ENCODE measurements at places on chromosomes 16 and 17.

- no peak for DNase-seq
Measured at GRCh38 chr16:84239909-84240308, at the start of gene KCNG4. Gene KCNG4, minus strand, starts transcription at chr16:84240012. Its CDS starts 2,527 bp downstream, at chr16:84237485.

DNA sequence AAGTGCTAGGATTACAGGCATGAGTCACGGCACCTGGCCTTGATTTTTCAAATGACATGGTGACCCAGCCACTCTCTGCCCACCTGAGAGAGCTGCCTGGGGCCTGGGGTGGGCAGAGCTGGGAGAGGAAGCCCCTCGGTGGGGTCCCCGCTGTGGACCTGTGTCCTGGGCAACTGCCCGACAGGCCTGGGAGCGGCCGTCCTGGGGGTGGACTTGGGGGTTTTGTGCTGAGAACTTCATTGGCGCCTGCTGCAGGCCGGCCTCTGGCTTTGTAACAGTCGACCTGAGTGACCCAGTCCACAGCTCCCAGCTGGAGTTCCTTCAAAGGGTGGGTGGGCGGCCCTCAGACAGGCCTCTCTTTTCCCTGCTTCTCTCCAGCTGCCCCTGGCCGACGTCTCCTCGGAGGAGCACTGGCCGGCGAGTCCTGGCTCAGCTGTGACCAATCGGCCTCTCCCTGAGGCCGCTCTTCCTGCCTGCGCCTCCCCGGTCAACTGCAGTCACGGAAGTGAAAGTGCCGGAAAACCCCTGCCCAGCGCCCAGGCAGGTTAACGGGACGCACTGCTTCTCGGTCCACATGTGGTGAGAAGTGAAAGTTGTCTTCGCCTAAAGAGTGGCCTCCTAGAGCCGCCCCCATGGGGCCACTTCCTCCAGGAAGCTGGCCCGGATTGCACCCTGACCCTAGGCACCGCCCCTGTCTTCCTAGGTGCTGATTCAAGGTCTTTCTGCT, 5.5 kb downstream of the CBFA2T3 start:
- no peak for DNase-seq

- no peak for DNase-seq
Measured at GRCh38 chr17:29168079-29168758, 12.0 kb downstream of the MYO18A start.

DNA sequence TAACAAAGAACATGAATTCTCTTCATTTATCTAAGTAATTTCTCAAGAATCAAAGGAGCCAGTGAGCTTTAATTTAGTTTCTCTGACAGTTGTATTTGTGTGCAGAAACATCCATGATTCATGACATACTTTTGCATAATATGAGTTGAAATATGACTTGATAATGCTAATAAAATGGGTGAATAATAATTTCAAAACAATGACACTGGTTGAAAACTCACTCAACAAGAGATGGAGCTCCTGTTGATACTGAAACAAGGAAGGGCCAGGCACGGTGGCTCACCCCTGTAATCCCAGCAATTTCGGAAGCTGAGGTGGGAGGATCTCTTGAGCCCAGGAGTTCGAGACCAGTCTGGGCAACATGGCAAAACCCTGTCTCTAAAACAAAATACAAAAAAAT, 147.0 kb downstream of the MAP2K6 start:
- DNase-seq: no peak

DNA sequence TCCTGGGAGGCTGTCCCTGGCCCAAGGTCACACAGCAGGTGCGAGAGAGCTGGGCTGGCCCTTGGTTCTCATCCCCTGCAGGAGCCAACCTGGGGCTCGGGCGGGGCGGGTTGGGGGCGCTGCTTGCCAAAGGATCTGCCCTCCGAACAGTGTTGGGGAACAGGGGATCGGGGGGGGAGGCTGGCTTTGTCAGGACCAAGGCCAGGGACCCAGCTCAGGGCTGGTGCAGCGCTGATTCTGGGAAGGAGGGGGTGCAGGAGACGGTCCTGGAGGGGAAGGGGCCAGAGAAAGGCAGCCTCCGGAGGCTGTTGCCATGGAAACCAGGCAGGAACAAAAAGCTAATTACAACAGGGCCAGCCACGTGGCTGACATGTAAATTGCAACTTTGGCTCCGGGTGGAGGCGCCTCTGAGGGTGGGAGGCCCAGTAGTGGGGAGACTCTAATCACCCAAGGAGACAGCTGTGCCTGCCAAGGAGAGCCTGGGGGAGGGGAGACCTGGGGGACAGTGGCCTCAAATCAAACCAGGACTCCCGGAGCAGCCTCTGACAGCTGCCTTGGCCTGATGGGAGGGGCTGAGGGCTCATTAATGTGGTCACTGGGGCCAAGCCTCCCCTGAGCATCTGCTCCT, 1.3 kb downstream of the TUBB3 start:
- peak; percentile 36 for DNase-seq

- DNase-seq: no peak
Measured at GRCh38 chr16:15963307-15963910, 14.0 kb downstream of the ABCC1 start.

- DNase-seq: no peak
Measured at GRCh38 chr16:79316004-79316458, 284.5 kb downstream of the MAF start.

DNA sequence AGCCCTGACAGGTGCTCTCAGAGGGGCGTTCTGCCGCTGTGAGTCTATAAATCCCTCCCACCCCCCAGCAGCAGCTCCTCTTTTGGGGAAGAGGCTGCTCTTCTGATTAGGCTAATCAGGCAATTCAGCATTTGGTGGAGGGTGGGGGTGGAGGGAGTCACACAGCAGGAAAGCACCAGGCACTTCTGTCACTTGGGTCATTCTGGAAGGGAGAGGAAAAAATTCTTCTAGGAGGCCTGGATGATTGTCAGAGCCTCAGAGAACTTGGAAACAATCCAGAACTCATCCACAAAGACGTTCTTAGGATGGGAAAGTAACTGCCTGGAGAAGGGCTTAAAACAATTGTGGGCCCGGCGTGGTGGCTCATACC, 7.3 kb upstream of the SSTR2 start:
- no peak for DNase-seq

- no peak for DNase-seq
Measured at GRCh38 chr16:64017796-64018195, 1104.1 kb downstream of the CDH11 start.

DNA sequence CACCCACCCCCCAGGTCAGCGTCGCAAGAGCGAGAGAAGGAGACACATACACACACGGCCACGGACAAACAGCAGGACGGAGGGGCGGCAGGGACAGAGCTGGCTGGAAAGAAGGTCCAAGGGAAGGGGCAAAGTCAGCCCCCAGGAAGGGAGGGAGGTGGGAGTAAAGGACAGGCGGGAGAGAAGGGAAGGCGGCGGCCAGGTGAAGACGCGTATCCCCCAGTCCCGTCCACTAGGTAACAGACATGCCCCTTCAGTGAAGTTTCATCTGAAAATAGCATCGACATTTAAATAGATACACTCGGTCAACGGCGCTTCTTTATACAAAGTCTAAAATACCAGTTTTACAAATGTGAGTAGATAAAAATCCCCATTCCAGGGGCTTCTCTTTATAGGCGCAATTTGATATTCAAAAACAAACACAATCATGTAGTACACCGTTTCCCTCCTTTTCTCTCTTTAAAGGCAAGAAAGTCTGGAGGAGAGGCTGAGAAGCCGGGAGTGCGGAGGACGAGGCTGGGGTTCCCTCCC, 4.5 kb downstream of the CBX8 start:
- no peak for DNase-seq

- DNase-seq: no peak
Measured at GRCh38 chr17:64503821-64504768, 2.0 kb downstream of the DDX5 start.

GRCh38 chr16:43294-43693, 10.1 kb downstream of the POLR3K start:
- DNase-seq: no peak

DNA sequence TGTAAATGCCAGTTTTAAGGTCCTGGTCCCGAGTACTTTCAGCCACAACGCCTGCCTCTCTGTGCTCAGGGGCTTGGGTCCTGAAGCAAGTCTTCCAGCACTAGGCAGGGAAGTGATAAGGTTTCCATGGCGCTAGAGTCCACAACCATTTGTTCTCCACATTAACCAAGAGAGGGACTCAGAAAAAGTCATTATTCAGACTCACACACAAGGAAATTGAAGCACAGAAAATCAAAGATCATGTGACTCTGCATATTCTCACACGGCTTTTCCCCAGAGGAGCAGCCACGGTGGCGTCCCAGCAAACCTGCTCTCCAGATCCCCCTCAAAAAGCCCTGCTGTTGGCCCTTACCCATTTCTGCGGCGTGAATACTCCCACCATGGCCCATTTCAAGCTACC, 9.7 kb downstream of the ENPP7 start:
- DNase-seq: no peak

DNA sequence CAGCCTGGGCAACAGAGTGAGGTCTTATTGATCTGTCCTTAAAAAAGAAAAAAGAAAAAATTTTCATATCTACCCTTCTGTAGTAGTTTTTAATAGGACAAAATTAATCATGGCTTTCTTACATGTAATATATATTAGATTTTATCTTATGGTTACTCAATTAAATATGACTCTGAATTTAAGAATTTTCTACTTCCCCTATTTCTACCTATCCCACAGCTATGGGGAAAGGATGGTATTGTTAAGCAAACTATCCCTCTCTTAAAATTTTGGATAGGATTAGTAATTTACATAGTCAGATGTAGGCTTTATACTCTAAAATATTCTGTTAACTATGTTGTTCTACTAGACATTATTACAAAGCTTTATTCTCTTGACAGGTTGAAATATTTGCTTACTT, 62.5 kb downstream of the NQO1 start:
- no peak for DNase-seq
